ENCODE measurements at places on chromosomes 13 and 19.
A peak's percentile ranks its signal among the peaks of the same experiment; 100 is the strongest.

- DNase-seq: no peak
Observed at GRCh38 chr13:90070362-90070761, 1277.1 kb upstream of the MIR17HG start.

DNA sequence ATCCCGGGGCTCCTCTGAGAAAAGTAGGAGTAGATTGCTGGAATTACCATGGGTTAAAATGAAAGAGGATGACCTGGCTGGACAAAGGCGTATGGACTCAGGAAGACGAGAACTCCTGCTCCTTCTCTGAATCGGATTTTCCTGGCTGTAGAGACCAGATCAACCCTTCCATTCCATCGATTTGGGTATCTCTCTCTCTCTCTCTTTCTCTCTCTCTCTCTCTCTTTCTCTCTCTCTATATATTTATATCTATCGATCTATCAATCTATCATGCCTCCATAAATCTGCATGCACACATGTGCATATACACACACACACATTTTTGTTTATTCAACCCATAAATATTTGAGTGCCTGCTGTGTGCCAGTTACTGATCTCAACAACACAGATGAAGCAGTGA, 234.9 kb downstream of the LMO7 start:
- no peak for DNase-seq

- DNase-seq: peak; percentile 8
Observed at GRCh38 chr13:44969551-44970484, 19.5 kb downstream of the NUFIP1 start.

DNA sequence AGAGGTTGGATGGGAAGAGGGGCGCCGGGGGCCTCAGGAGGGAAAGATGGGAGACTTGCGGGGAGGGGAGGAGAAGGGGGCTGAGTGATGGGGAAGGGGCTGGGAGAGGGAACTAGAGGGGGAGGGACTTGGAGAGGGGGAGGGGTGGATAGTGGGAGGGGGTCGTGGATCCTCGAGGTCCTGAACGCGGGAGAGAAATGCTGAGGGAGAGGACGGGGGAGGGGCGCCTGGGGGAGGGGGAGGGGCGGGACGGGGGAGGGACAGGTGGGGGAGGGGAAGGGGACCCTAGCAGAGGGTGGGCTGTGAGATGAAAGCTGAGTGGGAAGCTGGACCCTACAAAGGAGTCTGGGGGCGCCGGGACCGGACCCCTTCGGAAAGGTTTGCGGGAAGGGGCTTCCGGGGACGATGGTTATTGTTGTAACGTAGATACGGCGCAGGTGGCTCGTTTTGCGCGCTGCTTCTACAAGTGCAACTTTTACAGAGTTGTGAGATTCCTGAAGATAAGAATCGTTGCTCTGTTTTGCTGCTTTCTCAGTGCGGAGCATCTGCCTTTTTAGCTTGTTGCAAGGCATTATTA, 418 bp downstream of the ZNF444 start:
- DNase-seq: no peak

- no peak for DNase-seq
Observed at GRCh38 chr13:41588448-41588847, 131.1 kb downstream of the RGCC start.

DNA sequence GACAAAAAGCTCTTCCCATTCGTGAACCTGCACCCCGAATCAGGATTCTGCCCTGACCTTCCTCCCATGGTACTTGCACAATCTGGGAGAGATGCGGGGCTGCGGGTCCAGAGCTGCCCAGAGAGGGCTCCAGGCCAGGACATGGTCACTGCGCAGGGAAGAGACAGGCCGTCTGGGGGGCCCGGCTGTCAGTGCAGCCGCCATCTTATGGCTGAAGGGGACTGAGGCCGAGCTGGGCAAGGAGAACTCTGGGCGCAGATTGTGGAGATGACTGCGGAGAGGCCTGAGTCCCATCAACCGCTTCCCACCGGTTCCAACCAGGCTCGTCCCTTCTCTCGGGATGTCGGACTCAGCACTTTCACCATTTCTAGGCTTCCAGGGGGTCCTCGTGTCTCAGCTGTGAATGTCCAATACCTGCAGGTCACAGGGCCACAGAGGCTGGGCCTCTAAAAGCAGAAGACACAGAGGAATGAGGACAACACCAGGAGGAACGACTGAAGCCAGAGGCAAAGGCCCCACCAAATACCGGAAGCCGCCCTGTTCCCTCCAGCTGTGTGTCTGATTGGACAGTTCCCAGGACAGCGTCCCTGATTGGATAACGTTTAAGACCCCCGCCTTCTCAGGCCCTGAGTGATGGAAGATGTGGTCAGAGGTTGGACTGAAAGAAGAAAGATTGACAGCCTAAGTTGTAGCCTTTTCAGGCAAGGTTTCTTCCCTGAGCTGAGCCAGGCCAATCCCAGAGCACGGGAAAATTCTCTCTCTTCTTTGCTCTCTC, 117.1 kb upstream of the ZNF91 start:
- DNase-seq: no peak

DNA sequence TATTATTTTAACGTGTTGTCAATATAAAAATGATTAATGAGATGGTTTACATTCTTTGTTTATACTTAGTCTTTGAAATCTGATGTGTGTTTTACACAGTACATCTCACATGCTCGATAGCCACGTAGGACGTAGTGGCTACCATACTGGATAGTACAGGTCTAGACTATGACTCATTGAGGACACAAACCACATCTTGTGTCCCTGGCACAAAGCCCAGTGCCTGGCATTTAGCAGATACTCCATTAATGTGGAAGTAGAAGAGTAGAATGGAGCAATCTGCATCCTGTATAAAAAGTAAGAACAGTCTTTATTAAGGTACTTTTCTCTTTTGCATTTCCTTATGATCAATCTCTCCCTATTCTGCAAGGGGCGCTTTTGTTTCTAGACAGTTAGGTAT, 49.0 kb upstream of the FRY start:
- DNase-seq: peak; percentile 42

GRCh38 chr19:45442778-45443461, 19.2 kb upstream of the ERCC1 start:
- DNase-seq: no peak

DNA sequence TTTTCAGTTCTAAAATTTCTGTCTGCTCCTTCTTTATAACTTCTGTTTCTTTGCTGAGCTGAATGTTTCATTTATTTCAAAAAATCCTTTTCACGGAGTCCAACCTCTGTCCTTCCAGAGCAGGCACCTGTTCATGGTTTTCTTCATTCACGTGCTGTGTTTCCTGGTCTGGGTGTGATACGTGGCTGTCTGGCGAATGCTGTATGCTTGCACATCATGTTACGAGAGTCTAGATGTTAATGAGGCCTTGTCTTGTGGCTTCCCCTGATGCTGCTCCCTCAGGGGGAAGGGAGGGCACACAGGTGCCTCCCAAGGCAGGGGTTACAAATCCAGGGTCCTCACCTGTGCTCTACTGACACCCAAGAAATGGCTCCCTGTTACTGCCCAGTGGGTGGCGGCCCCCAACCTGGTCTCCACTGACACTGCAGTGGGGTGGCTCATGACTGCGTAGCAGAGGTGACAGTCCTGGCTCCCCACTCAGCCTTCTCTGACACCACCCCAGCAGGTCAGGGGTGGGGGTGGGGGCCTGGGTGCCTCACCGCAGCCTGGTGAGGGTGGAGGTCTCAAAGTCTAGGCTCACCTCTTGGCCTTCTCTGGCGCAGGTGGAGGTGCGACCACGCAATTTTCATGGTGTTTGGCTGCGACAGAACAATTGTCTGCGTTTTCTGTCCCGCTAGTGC, 20.1 kb upstream of the RAB20 start:
- no peak for DNase-seq

- DNase-seq: no peak
Observed at GRCh38 chr19:7783991-7784423, 21.0 kb downstream of the CLEC4M start.

DNA sequence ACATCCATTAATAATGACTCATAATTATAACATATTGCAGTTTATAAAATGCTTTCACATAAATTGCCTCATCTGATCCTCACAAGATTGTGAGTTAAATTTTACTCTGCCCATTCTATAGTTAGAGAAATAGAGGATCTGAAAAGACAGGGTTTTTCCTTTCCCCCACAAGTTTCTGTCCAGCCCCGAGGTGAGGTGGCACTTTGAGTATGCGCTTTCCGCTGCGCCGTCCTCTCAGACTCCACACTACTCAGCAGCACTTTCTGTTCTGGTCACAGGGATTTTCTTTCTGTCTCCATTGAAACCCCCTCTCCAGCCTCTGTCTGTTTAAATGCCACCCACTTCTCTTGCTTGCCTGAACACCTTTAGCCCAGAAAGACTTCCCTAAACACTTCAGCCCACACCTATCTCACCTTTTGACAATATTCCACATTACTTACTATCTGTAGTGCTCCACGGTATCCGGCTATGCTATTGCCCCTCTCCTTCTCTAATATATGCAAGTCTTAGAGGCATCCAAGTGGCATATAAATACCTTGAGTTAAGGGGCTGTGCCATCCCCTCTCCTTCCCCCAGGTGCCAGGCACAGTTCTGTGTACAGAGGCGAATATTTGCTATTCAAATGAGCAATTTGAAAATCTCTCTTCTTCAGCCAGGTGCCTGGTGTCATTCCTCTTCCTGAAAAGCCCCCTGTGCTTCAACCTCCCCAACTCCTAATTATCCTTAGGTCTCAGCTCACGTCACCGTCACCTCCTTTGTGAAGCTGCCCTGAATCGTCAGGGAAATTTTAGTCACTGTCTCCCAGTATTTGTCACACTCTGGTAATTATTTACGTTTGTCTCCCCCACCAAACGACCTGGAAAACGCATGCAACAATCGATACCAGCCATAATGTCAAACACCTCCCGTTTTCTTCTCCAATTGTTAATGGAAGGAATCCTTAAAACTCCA, 268.7 kb downstream of the NHLRC3 start:
- no peak for DNase-seq

DNA sequence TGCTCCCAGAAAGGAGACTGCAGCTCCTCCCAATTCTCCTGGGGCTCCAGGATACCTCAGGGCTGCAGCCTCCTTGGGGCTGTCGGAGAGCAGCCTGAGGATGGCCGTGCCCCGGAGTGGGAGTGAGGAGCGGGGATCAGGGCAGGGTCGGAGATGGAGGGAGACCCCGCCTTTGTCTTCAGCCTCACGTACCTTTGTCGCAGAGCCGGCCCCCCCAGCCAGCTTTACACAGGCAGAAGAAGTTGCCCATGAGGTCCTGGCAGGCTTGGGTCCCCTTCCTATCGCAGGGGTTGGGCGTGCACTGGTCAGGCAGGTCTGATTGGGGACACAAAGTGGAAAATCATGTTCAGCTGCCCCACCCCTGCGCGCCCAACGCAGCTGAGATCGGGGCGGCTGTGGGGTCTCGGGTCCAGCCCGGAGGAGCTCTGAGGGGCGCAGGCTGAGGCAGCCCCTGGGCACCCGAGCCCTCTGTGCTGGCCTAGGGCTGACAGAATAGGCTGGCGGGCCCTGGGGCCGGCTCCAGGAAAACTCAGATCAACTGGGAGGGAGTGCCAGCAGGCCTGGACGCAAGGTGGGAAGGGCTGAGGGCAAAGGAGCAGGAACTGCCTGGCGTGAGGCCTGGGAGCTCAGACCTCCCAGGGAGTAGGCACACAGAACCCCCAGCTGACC, 24.2 kb downstream of the GAS6 start:
- DNase-seq: no peak

DNA sequence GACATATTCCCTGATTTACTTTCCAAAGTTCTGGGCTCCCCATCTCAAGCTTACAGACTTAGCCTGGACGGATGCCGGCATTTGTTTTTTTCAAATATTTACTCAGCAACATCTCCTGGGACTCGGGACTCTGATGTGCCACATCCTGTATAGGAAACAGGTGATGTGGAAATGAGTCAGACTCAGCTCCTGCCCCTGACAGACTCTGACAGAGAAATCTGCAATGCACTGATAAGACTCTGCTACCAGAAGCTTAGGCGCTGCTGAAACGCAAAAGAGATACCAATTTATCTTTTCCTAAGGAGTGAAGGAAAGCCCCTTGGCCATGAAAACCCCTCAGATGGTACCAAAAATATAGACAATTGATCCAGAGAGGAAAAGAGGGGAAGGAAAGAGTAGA, 16.2 kb downstream of the LAIR2 start:
- no peak for DNase-seq

- no peak for DNase-seq
Observed at GRCh38 chr13:100392709-100393630, 195.6 kb downstream of the GGACT start.

- no peak for DNase-seq
Observed at GRCh38 chr13:27028683-27029480, 142.7 kb downstream of the USP12 start.

- no peak for DNase-seq
Observed at GRCh38 chr13:99709134-99709533, 207.9 kb downstream of the TM9SF2 start.

GRCh38 chr13:28743020-28743419, 24.2 kb upstream of the SLC46A3 start:
- no peak for DNase-seq

DNA sequence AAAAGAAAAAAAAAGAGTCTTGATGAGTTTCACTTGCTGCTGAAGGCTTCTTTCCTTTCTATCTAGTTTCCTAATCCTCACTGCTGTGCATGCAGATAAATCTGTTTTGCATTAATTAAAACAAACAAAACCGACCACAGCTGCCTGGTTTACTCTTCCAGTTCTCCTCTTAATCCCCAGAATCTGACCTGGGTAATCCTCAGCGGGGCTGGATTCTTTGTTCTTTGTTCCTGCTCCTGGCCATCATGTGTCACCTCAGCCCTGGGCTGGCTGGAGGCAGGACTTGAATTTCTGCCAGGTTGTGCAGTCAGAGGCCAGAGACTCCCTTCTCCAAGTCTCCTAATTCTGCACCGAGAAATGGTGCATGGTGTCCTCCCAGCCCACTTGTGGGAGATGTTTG, 52.2 kb upstream of the CYP4F8 start:
- no peak for DNase-seq

DNA sequence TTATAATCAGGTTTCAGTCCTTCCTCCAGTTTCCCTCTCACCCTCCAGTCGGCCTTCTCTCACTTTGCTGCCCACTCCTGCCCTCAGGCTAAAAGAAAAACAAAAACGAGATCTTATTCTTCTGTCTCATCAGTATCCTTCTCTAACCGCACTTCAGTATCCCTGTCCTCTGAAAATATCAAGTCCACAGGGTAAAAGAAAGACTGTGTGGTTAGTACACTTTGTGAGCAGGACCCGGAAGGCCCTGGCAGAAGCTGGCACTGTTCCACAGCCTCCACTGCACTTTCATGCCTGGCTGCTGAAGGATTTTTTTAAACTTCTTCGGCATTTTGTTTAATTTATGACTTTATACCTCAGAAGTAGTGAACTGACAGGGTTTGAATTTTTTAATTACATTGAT, 51.8 kb downstream of the TM9SF2 start:
- DNase-seq: no peak

- no peak for DNase-seq
Observed at GRCh38 chr13:31050486-31051400, 111.0 kb downstream of the HSPH1 start.
